Heart left ventricle (tissue), 16 donors: ENCODE measurements at places on chromosomes 6 and 20.

- H3K27me3 ChIP-seq: no peaks in the 10 kb centered on the region
- no peak for DNase-seq
- no peak within 1 kb of the TSS for H3K27ac ChIP-seq
- H3K36me3 ChIP-seq: no peaks in the 10 kb centered on the region
- no peaks in the 10 kb centered on the region for H3K4me1 ChIP-seq
These were observed at the start of gene PKHD1 for GRCh38 chr6:52087498-52087999. Gene PKHD1, minus strand, starts transcription at chr6:52087613. Its CDS starts 2,680 bp downstream, at chr6:52084933.

GRCh38 chr6:52115891-52116604 is 28.6 kb upstream of the PKHD1 start:
- no peaks in the 10 kb centered on the region for H3K4me1 ChIP-seq
- H3K27ac ChIP-seq: no peak overlapping the region
- H3K36me3 ChIP-seq: no peaks in the 10 kb centered on the region
- no peak for DNase-seq
- no peak overlapping the region for H3K4me3 ChIP-seq

- H3K36me3 ChIP-seq: no peaks in the 10 kb centered on the region
- no peaks in the 10 kb centered on the region for H3K4me1 ChIP-seq
- no peak for DNase-seq
- no peak overlapping the region for H3K27ac ChIP-seq
- H3K4me3 ChIP-seq: no peak overlapping the region
- H3K27me3 ChIP-seq: no peaks in the 10 kb centered on the region
These were observed 621.6 kb downstream of the KIF16B start for GRCh38 chr20:15951658-15952057.

DNA sequence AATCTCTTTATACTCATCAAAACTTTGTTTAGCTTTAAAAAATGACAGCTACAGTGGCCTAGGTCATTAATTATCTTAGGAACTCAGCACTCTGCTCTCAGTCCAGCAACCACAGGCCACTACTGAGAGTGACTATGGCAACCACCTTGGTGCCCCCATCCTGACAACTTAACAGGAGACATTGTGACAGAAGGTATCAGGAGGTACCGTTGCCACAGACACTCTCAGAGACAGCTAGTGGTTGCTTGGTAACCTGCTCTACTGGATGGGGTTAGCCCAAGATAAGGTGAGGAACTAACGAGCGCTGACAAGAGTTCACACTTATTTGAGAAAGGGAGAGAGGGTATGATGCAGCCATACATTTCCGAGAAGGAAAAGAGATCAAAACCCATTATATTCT is 76.1 kb upstream of the TFAP2D start:
- no peak overlapping the region for H3K27ac ChIP-seq
- H3K4me1 ChIP-seq: no peaks in the 10 kb centered on the region
- no peak overlapping the region for H3K4me3 ChIP-seq
- no peak for DNase-seq

- no peaks in the 10 kb centered on the region for H3K36me3 ChIP-seq
- no peak overlapping the region for H3K27ac ChIP-seq
- no peak overlapping the region for H3K4me3 ChIP-seq
- no peak for DNase-seq
- no peaks in the 10 kb centered on the region for H3K4me1 ChIP-seq
- H3K27me3 ChIP-seq: no peaks in the 10 kb centered on the region
These were observed 198.0 kb downstream of the SOX4 start for GRCh38 chr6:21791581-21791980.

- no peaks in the 10 kb centered on the region for H3K4me1 ChIP-seq
- no peaks in the 10 kb centered on the region for H3K27me3 ChIP-seq
- no peak overlapping the region for H3K4me3 ChIP-seq
- H3K36me3 ChIP-seq: no peaks in the 10 kb centered on the region
- no peak overlapping the region for H3K27ac ChIP-seq
These were observed 43.0 kb upstream of the PBOV1 start for GRCh38 chr6:138261116-138261780.

DNA sequence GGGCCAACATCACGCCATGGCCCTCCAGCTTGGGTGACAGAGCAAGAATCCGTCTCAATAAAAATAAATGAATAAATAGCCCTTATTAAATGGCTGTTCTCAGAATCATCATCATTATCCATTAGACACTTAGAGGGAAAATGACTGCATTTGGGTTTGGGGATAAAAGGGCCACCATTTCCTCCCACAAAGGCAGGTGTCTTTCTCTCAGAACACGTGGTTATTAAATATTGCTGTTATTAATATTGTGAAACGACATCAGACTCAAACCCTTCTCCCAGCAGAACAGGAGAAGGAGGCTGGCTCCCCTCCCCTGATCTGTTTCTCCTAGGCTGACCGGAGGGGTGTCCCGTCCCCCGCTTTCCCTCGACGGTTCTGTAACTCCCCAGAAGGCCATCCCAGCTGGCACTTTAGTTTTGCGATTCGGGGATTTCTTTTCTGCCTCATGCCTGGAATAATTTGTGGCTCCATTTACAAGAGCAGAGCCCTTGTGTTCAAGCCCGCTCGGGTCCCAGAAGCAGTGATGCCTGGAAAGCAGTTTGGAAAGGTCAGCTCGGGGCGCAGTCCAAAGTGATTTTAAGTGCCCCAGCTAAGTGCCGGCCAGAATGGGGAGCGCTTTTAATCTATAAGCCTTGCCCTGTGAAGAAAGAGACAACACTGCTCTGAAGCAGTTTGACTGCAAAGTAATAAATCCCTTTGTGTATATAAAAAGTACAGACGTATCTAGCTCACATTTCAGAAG is 41.9 kb downstream of the EYA2 start:
- H3K27me3 ChIP-seq: no peaks in the 10 kb centered on the region
- no peaks in the 10 kb centered on the region for H3K36me3 ChIP-seq
- no peak overlapping the region for H3K27ac ChIP-seq
- H3K4me1 ChIP-seq: peaks cover 2% of the 10 kb centered on the region

DNA sequence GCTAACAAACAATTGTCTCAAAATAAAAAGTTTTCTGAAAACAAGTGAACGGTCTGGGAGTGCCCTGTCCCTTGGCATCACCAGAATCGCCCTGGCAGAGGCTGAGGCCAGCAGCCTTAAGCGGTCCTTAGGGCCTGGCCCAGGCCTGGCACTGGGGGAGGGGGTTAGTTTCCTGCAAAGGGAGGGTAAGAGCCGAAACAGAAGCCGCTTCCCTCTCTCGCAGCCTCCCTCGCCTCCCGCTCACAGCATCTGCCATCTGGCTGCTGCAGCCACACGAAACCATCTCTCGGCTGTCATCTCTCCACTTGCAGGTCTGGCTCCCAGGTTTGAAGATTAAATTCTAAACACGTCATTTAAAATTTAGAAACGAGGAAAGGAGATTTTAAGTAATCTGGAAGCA is 31.5 kb downstream of the PMEPA1 start:
- H3K27ac ChIP-seq: no peak overlapping the region
- no peaks in the 10 kb centered on the region for H3K27me3 ChIP-seq
- peaks cover 35% of the 10 kb centered on the region for H3K4me1 ChIP-seq
- no peak overlapping the region for H3K4me3 ChIP-seq
- no peaks in the 10 kb centered on the region for H3K36me3 ChIP-seq

DNA sequence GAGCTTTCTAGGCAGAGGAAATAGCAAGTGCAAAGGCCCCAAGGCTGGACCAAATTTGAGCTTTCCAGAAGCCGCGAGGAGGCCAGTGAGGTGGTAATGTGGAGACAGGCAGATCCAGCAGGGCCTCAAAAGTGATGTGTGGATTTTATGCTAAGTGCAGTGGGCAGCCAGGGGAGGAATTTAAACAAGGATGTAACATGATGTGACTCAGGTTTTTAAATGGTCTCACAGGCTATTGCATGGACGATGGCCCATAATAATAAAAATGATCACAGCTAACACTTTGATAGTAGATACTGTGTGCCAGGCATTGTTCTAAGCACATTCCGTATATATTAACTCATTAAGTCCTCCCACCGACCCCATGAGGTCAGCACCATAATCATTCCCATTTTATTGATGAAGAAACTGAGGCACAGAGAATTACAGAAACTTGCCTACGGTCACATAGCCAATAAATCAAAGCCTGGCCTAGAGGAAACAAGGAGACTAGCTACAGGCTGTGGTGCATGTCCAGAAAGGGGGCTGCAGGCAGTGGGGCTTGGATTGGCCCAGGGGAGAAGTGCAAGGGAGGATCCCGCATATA is 18.0 kb upstream of the PREX1 start:
- peaks cover 19% of the 10 kb centered on the region for H3K4me1 ChIP-seq
- DNase-seq: no peak
- H3K27me3 ChIP-seq: no peaks in the 10 kb centered on the region
- no peaks in the 10 kb centered on the region for H3K36me3 ChIP-seq
- no peak overlapping the region for H3K4me3 ChIP-seq

DNA sequence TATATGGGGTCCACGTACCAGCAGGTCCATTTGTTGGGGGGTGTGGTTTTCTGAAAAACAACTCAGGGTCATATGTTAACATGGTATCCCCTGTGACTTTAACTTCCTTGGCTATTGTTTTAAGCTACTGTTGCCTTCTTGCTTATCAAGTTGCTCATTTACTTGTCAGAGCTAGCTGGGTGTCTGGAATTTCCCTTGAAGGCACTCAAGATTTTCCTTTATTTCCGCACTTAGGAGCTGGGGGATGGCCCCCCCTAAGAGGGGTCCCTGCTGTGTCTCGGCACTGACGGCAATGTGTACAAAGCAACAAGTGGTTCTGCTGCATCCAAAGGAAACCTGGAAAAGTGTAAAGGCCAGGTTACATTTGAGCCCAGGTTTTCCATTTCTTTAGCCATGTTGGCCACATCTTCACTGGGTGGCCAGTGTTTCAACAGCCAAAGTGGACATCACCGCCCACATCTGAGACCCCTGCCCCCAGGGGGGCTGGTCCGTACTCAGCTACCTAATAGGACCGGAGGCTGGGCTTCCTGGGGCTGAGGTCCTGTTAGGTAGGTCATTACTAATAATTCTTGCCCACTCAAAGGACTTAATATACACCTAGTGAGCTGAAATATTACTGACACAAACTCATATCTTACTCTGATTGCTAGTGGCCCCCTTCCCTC is 24.8 kb upstream of the SYNDIG1 start:
- no peaks in the 10 kb centered on the region for H3K36me3 ChIP-seq
- H3K27ac ChIP-seq: no peak overlapping the region
- DNase-seq: no peak

DNA sequence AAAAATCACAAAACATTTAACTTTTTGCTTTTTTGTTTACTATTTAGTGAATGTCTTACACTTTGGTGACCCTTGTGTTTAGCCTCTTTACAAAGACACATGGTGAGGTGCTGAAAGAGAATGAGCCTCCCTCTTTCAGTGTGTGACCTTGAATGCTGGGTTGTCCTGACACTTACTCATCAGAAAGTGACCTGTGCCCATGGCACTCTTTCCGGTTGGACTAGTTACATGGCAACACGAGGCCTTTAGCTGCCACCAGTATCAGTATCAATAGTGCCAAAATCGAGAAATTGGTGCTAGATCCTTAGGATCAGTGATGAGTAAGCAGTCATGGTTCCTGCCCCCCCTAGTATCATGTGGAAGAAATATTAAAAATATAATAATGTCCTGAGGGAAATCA is 1.7 kb upstream of the RPL7L1 start:
- peaks cover 23% of the 10 kb centered on the region for H3K4me1 ChIP-seq
- DNase-seq: no peak
- no peaks in the 10 kb centered on the region for H3K27me3 ChIP-seq
- H3K4me3 ChIP-seq: no peak overlapping the region
- no peak overlapping the region for H3K27ac ChIP-seq
- H3K36me3 ChIP-seq: no peaks in the 10 kb centered on the region
